ENCODE measurements at places on chromosomes 6 and 20. TPM values are rescaled to one million over a fixed set of nuclear protein-coding genes. Genes with fewer than 3 reads are reported as not detected.

DNA sequence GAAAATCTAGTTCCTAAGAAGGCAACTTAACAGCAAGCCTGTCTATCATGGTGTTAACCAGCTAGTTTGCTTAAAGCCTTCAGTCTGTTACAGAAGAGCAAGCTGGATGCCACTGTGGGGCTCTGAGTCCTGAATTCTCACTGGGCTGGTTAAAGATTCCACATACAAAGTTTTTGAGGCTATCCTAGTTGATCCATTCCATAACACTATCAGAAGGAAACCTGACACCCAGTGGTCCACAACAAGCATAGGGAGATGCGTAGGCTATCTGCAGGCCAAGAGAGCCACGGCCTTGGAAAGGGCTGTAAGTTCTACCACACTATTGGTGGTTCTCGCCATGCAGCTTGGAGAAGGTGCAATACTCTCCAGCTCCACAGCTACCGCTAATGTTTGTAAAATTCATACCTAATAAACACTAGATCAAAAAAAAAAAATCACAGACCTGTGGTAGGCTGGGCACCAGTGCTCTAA, 420 bp upstream of the MCCD1 start:
- DNase-seq = no peak

DNA sequence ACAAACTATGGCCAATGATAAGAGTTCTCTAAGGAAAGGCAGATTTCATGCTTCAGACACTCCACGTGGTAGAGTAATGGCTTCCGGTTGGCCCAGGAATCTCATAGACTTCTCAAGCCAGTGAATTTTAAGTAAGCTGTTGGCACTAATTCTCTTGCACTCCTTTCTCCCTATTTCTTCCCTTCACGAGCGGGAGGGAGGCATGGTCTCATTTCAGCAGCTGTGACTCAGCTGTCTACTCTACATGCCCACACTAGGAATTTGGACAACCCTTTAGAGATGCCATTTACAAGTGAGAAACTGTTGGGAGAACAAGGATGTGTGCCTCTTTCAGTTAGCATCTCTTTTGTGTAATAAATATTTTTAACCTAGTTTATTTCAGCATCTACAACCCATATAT, 107.7 kb downstream of the PTPRK start:
- no peak for DNase-seq

DNA sequence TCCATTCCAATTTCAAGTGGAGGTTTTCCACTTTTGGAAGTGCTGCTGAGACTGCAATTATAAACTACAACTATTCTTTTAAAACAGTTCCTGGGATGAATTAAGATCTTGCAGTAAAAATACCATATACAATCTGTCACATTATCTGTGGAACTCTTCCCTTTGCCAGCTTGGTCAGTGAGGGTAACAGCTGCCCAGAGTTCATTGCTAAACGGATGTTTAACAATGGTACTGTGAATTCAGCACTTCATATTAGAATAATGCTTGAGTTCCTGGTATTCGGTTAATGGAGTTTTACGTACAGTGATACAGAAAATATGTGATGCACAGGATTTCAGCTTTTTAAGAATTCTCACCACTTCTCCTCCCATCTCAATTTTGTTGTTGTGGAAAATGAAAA, 51.5 kb downstream of the KCNS1 start:
- no peak for DNase-seq

DNA sequence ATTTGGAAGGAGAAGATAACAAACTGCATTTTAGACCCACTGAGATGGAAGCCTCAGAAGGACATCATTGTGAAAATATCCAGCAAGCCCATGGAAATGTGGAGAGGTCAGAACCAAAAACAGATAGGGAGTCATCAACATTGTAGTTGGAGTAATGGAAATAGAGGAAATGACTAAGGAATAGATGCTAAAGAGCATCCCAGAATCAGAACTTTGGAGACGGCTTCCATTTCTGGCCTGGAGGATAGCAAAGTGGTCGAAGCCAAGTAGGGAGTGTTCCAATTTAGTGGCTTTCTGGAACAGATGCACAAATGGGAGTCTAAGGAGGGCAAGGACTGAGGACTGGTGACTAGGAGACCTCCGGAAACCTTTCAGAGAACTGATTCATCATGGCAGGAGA, 3.6 kb downstream of the BEND6 start:
- no peak for DNase-seq

DNA sequence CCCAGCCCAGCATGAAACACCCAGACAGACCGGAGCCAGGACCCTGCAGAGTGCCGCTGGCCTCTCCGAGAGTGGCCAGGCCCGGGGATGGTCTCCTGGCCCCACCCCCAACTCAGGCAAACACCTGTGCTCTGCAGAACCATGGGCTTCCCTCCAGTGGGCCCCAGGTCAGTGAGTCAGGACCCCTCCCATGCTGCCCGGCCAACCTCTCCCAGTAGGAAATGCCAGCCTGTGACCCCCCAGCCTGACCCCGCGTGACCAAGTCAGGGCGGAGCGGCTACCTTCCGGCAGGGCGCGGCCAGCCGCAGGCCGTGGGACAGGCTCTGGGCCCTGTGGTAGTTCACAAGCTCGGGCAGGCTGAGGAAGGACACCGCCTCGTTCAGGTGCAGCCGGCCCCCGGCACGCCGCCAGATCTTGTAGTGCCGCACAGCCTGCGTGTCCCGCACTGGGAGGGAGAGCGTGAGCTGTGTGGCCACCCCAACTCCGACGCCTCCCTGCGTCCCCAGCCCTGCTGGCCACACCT, 3.2 kb downstream of the PTK6 start:
- no peak for DNase-seq

DNA sequence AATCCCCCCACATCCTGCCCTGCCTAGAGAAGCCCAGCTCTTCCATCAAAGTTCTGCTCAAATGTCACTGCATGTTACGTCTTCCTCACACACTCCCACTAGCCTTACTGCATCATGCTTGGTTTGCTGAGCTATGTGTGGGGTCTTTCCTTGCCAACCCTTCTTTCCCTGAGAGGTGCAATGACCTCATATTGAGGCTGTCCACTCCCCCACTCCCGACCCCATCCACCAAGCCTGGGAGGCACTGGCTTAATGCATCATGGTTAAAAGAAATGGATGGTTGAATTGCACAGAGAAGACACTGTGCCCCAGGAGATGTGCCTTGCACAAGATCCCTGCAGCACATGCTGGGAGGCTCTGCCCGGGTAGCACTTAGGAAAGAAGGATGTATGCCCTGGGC, 7.7 kb upstream of the IRF4 start:
- DNase-seq = no peak

GRCh38 chr20:10949930-10950783, 276.4 kb upstream of the JAG1 start:
- DNase-seq = no peak

GRCh38 chr6:100001915-100002388, 7.9 kb upstream of the MCHR2 start:
- peak; percentile 22 for DNase-seq

DNA sequence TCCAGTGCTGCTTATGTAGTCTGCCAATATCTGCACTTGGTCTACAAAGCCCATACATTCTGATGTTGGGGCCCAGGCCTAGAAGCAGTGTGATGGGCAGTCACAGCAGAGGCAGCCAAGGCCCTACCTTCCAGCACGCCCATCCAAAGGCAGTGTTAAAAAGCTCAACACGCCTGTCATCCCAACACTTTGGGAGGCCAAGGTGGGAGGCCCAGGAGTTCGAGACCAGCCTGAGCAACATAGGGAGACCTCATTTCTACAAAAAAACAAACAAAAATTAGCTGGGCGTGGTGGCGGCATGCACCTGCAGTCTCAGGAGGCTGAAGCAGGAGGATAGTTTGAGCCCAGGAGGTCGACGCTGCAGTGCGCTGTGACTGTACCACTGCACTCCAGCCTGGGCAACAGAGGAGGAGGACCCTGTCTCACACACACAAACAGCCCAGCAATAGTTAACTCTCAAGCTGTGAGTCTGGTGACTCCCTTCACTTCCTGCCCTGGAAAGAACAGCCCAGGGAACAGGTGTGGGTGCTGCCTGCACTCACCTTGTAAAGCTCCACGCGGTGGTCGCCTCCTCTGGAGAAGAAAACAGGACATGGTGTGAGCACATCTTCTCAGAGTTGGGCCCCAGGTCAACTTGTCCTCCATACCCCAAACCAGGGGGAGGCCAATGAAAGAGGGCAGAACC, 68.8 kb downstream of the PYGB start:
- no peak for DNase-seq

DNA sequence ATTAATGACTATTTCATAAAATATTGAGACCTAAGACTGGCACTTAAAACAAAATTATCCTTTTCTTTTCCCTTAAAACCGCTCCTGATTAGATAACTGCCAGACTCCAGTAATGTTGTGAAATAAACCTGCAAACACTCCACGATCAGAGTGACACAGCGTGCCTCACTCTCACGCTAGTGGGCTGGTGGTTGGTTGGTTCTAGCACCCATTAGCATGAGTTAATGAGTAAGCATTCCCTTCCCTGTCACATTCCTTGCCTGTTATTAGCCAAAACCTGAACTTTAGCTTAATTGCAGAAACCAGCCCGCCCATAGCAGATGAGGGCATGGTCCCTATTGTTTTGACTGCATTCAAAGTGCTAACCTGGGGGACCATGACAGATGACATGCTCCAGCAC, 193.4 kb downstream of the CD83 start:
- no peak for DNase-seq

DNA sequence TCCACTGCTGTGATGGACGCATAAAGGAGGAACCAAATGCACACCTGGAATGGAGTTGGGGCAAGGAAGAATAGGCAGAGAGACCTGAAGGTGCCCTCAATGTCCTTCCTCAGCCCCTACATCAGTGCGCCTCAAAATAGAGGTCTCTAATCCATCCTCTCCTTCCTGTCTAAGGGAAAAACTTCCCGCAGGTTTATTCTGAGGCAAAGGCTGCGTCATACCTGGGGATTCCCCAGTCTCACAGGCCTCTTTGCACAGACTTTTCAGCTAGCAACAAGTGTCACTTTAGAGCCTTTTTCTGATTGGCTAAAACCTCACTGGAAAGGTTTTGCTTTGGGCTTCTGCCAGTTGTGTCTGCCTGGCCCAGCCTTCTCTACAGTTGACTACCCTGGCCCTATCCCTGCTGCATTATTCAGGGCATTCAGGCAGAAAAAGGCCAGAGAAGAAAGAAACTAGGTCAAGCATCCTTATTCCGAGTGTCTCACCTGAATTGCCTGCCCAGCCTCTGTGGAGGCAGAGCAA, 1.8 kb upstream of the HLA-DQB1 start:
- no peak for DNase-seq

GPX5 gene
- total RNA-seq = not detected

RIMS4 gene
- 4.1 TPM for total RNA-seq

All from neural crest cell (in vitro differentiated cells).